ENCODE measurements at places on chromosomes 11 and 22.
A peak's percentile ranks its signal among the peaks of the same experiment; 100 is the strongest.

- no peak for DNase-seq
These were observed 16.8 kb downstream of the DNAL4 start for GRCh38 chr22:38777087-38777671.

GRCh38 chr22:21860491-21861039, 6.9 kb downstream of the MAPK1 start:
- DNase-seq, result no peak

GRCh38 chr11:75303544-75304224, 47.8 kb downstream of the ARRB1 start:
- no peak for DNase-seq

DNA sequence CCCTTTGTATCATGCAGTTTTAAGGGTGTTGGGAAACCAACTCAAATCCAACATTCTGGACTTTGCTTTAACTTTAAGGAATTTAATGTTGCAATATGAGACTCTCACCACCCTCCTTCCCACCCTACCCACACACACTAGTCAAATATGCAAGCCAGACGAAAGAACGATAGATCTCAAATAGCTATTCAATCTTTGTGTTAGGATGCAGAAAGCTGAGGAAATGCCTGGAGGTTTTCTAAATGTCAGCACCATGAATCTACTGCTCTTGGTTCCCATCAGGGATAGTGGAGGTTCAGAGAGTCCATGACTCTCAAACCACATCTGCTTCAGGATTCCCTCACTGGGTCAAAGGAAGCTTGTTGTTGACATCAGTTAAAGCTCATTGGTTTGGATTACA, 33.7 kb downstream of the EXPH5 start:
- DNase-seq, result peak; percentile 92

GRCh38 chr11:63445118-63445517, 45.8 kb downstream of the PLAAT5 start:
- no peak for DNase-seq
